ENCODE measurements at places on chromosomes 2 and 18.

GRCh38 chr2:128717758-128718710 is 399.4 kb upstream of the HS6ST1 start:
- DNase-seq = no peak

DNA sequence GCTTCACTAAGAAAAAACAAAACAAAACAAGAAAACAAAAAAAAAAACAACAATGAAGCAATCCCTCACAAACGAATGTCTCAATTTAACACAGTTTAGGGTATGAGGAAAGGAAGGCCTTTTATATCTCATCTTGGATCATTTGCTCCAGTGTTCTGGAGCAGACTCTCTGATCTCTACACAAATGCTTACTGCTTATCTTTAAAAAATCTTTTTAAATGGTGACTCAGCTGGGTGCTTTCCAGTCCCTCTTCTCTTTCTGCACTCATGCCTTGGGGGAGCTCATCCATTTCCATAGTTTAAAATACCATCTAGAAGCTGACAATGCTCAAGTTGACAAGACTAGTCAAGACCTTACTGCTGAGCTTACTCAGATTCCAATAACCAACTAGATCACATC is 56.2 kb downstream of the ETAA1 start:
- DNase-seq = no peak

DNA sequence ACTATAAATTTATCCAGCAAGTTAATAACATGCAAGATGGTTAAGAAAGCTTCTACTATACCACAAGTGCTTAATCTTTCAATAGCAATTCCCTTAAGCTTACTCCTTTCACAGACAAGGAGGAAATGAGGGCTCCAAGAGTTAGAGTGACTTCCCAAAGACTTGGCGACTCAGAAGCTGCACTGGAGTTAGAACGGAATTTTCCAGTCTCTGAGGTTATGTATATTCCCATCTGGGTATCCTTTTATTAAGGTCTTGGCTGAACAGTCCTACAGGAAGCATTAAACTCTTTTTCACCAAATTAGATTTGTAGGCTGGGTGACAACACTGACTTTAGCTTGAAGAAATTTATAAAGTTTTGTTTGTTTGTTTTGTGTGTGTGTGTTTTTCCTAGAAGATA is 256.9 kb upstream of the DPP10 start:
- DNase-seq = no peak

GRCh38 chr2:16664052-16664731 is 1.4 kb downstream of the CYRIA start:
- no peak for DNase-seq

- DNase-seq = no peak
Measured at GRCh38 chr2:134136731-134137130, 117.1 kb upstream of the MGAT5 start.

- no peak for DNase-seq
Measured at GRCh38 chr2:238560234-238560633, 133.5 kb downstream of the ASB1 start.

DNA sequence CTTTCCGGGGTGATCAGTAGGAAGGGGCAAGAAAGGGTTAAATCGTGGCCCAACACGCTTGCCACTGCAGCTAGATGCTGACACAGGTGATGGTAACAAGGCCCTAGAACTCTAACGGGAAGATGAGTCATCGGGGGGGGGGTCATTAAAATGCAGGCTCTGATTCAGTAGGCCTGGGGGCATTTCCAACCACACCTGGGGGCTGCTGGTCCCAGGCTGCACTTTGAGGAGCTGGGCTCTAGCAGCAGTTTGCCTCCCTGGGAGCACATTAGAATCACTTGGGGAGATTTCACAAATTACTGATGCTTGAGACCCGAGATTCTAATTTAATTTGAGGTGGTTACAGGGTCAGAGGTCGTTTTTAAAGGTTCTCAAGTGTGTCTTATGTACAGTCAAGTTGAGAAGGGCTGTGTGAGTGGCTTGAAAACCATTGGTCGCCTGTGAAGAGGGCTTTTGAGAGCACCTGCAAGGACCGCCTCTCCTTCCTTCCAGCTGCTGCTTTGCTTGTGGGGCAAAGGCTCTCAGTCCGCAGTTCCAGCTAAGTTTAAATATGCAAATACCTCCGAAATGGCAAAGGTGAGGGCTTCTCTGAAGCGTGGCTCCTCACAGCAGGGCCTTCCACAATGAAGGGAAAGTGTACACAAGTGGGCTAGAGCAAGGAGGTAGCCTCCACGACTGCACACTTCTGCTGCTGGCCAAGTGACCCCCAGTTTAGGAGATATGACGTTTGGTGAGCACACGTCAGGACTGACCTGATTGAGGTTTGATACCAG is 128.0 kb upstream of the MSH6 start:
- no peak for DNase-seq

DNA sequence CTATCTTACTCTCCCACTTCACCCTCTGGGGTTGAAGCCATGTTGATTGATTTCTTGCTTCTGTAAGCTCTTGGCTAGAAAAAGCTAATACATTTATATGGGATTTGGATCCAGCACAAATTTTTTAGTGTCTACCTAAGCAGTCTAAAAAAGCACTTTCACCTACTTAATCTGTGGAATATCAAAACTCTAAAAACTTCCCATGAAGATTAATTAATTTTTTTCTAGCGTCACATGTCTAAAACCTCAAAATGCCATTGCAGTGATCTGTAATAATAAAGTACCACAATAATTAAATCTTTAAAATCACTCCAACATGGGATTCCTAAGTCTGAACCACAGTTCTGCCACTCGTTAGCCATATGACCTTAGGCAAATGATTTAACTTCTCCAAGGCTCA is 180.1 kb downstream of the EN1 start:
- no peak for DNase-seq

DNA sequence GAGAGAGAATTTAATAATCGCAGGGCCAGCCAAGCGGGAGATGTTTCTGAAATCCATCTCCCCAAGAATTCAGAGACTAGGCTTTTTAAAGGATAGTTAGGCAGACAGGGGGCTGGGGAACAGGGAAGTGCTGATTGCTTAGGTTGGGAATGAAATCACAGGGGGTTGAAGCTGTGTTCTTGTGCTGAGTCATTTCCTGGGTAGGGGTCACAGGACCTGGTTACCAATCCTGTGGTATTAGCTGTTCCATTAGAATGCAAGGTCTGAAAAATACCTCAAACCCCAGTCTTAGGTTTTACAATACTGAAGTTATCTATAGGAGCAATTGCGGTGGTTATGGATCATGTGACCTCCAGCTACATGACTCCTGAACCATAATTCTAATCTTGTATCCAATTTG is 4.6 kb downstream of the SP140 start:
- DNase-seq = no peak

DNA sequence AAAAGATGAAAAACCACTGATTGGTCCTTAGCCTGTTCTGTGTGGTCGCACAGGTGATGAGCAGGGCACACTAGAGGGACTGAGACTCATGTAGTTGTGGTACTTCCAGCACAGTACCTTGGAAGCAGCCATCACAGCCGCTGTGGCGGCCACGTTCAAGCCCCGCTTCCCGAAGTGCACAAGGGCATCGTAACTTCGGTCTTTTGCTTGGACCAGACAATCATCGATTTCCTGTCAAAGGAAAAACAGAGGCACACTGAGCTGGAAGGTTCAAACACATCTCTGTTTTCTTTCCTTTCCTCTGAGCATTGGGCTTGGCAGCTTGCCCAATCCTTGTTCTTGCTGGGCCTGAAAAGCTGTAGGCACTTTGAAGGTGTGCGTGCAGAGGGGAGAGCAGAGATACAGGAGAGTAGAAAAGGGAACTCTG is 52.6 kb downstream of the MRPL35 start:
- DNase-seq = no peak

DNA sequence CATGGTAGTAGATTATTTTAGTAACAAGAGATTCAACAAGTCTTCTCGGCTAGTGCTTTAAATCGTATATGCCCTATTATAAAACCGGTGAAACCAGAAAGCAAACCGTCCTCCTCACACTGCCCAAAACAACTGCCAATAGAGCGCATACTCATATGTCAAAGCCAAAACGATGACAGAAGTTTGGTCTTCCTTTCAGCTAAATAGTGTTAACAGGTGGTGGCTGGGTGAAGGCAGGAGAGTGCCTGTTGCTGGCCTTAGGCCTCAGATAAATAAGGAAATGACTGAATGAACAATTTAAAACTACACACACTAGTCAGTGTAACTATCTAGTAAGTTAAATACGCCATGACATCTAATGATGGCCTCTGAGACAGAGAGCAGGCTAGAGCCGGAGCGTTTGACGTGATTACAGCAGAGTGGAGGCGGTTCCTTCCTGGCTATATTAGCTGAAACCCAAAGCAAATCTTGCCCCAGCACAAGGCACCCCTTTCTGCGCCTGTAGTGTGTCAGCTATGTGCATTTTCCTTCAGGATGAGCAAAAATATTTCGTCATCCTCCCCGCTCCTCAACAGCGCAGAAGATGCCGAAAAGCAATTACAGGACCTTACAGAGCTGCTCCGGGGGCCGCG is 1.6 kb downstream of the LONRF2 start:
- DNase-seq = no peak

DNA sequence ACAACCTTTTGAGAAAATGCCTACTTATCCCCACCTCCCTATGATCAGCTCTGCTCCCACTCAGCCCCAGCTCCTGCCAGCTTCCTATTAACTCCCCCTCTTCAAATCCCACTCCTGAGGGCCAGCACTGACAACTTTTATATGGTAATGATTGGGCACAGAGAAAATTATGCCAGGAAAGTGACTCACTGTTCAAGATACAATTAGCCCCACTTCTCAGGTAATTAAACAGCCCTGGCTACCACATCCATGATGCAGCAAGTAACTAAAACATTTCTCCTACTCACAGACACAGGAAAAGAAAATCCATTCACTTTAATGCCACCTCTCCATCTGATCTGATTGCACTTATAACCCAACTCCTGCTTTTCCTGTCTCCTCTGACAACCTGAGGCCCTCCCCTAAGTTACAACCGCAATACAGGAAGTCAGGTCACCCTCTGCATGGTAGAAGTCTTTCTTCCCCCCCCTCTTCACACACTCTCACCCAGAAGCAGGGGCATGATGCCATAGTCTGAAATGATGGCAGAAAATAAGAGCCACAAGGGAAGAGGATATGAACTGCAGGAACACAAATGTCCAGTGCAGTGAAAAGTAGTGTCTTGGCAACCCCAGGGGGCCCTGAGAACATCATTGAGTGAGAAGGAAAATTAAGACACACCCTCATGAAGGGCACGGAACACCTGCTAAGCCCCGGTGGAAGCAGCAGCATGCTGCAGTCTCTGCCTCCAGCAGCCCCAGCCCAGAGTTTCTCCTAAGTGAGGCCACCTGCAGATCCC is 54.4 kb downstream of the STK39 start:
- DNase-seq = peak; percentile 22

DNA sequence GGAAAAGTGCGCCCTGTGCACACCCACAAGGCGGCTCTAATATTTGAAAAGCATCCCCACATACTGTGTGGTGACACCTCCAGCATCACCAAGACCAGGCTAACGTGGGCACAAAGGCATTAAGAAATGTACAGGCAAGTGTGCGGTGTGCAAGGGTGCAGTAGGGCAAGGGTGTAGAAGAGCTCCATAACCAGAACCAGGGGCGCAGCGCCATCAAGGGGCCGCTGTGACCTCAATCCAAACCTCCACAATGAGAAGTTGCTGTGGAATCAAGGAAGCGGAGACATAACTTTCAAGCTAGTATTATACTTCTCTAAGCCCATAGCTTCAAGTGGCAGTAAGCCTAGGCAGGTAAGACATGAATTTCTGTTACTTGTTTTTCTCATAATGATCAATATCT is 13.0 kb downstream of the L3MBTL4 start:
- DNase-seq = no peak

DNA sequence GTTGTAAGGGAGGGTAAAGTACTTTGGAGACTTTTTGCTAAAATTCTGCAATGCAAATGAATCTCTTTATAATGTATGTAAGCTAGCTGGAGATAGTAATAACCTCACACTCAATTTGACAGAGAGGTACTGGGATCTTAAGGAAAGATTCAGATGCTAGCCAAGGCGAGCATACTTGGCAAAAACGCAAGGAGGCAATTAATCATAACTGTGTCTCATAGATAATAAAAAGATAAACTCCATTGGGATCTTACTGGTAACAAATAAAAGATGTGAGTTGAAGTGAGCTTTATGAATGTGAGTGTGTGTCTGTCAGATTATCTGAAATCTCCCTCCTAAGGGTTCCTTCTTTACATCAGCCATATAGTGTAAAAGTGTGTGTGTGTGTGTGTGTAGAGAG is 533.0 kb downstream of the TMX3 start:
- DNase-seq = no peak

GRCh38 chr2:203697190-203697589 is 9.2 kb upstream of the CD28 start:
- DNase-seq = no peak

DNA sequence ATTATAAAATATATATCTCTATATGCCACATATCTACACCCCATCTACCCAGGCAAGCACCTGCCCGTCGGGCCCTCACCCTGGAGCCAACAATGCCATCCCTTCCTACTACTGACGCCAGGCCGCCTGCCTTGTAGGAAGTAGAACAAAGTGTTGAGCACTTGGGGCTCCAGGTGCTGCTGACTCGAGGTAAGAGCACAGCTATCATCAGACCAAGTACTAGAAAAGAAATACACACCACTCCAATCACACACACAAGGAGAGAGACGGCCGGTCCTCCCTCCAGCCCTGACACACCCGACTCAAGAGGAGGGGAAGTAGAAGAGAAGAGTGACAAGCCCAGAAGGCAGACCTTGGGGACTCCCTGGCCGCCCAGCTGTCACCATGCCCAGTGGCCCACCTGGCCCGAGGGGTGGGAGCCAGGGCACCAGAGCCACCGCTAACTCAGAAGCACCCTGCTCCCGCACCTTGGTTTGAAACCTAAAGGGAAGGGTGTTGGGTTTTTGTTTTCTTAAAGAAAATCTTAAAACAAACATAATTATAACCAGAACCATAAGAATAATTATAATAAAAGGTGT is 64.0 kb upstream of the POMC start:
- DNase-seq = no peak

GRCh38 chr18:40004246-40004645 is 1950.8 kb upstream of the PIK3C3 start:
- DNase-seq = no peak

- DNase-seq = no peak
Measured at GRCh38 chr2:152456262-152456661, 121.3 kb downstream of the FMNL2 start.

- DNase-seq = no peak
Measured at GRCh38 chr2:27135478-27135955, 1.1 kb upstream of the PREB start.

- DNase-seq = no peak
Measured at GRCh38 chr2:142933916-142934315, 56.5 kb downstream of the KYNU start.

- no peak for DNase-seq
Measured at GRCh38 chr2:138474100-138474825, 27.3 kb upstream of the SPOPL start.

GRCh38 chr2:117960231-117960630 is 53.6 kb downstream of the CCDC93 start:
- no peak for DNase-seq

DNA sequence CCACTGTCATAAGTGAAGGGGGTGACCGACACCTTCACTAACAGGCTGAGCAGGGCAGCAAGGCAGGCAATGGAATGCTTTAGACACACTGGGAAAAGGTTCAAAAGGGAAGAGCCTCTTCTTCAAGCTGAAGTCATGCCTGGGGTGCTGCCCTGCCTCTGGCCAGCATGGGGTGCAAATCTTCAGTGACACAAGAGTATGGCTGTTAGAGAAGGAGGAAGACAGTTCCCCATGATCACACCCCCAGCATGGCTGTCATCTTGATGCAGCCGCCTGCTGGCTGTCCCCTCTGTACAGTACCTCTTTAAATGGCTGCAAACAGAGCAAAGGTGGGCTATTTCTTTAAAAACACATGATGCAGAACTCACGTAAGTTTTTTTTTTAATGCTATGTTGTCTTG is 71.9 kb downstream of the INPP4A start:
- DNase-seq = no peak

All from activated gamma-delta T cell treated with Interleukin-2 at 50 U/mL for 16 hours (primary cell).